ENCODE measurements at places on chromosomes 16 and 17.
A peak's percentile ranks its signal among the peaks of the same experiment; 100 is the strongest.

DNA sequence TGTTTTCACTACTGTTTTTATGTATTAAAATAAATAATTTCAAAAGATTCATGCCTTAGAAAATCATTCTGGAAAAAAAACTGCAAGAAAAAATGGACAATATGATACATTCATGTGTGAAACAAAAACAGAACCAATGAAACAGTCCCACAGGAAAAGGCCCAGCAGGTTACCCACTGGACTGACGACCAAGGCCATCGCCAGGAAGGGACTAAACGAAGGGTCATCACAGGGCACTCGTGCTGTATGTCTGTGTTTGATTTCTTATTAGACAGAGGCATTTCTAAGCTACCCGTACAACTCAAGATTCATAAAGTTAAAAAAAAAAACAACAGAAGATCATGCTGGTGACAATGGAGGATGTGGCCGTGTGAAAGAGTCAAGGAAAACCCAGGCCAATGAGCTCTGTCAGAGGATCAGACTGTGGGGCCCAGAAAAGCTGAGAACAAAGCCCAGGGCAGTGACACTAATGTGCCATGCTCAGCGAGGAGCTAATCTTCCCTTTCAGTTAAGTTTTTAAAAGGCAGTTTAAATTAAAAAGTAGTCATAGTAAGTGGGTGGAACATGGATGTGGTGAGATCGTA lies 31.8 kb downstream of the NSMCE1 start:
- no peak for DNase-seq

DNA sequence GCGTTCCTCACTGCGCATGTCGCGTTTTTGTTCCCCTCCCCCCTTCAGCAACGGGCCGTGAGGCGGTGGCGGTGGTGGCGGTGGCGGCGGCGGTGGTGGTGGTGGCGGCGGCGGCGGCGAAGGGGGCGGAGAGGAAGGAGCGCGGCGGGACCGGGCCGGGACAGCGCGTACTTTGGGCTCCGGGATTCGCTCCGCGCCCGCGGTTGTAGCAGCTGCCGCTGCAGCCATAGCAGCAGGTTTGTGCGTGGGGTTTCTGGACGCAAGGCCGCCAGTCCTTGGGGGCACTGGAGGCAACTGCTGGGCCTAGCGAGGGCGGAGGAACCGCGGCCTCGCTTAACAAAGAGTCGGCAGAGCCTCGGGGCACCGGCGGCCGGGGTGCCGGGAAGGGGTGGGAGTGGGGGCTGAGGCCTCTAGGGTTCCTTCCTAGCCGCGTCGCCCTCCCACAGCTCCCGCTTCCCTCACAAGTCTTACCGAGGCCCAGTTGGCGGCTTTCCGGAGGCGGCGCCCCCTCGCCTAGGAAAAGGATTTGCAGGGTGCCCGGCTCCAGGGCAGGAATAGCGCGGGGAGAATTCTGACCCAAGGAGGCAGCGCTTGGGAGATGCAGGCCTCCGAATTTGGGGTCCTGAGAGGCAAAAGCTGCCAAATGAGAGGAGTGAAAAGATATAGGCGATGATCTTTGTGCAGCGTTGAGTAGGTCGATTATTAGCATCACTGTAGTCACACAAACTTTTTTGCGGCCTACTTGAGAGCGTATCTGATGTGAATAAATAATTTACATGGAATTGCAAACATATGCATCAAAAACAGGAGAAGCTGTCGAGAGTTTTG lies at the start of gene DDX42:
Gene DDX42 (plus strand): TSS at position 30 of the 828 bp plus-strand sequence. CDS start 12,880 bp downstream, outside the sequence.
- peak; percentile 87 for DNase-seq

DNA sequence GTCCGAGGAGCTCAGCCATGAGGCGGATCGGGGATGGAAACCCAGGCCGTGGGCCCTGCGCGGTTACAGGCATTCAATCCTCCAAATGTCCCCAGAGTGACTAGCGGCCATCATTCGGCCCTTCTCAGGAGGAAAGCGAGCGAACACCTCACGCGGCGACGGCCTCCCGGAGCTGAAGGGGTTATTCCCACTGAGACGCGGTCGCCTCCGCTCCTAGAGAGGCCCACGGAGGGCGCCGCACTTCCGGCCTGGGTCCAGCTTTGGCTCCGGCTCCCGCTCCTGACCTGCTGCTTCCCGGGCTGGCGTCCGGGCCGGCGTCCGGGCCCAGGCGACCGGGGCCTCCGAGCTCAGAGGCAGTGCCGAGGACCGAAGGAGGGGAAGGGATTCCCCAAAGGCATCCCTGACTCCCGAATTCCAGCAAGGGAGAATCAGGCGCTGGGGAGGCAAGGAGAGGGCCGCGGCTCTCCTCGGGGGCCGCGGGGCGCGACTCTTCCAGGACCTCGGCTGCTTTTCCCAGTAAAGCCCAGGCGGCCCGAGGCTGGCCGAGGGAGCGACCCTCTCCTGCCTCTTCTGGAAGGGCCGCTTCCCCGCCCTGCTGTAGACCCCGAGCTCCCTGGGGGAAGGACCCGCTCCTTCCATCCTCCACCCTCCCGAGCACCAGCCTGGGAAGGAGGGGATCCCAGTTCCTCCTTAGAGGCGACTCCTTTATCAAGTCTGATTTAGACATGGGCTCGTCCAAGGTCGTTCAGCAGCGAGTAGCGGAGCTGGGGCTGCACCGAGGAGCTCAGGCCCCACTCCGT lies 18.6 kb upstream of the ZNF629 start:
- DNase-seq, result peak; percentile 36

DNA sequence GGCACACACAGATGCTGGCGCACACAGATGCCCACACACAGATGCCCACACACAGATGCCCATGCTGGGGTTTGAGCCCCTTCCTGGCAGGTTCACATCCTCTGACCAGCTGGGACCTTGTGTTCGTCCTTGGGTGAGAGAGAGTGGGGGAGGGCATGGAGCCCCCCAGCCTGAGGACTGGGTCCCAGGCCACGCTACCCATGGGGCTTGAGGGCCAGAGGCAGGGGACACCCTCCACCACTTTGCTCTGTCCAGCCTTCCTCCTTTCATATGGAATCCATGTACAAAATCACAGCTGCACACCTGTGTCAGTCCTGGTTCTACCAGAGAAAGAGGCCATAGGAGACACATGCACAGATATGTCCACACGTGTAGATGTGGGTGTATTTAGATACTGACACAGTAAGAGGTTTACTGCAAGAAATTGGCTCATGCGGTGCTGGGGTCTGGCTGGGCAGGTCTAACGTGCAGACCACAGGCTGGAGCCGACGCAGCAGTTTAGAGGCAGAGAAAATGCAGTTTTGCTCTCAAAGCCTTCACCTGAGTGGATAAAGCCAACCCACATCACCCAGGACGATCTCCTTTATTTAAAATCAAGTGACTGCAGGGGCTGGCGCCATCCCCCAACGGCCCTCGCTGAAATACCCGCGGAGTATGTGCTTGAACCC lies 10.8 kb downstream of the SLC22A31 start:
- no peak for DNase-seq

Measured in stimulated activated CD4-positive, alpha-beta T cell treated with anti-CD3 and anti-CD28 coated beads, Interleukin-4, amount 100 ng/mL, for 48 hours (primary cell).